NCI-H774 (cell line): ENCODE measurements at places on chromosomes 1 and 21.

DNA sequence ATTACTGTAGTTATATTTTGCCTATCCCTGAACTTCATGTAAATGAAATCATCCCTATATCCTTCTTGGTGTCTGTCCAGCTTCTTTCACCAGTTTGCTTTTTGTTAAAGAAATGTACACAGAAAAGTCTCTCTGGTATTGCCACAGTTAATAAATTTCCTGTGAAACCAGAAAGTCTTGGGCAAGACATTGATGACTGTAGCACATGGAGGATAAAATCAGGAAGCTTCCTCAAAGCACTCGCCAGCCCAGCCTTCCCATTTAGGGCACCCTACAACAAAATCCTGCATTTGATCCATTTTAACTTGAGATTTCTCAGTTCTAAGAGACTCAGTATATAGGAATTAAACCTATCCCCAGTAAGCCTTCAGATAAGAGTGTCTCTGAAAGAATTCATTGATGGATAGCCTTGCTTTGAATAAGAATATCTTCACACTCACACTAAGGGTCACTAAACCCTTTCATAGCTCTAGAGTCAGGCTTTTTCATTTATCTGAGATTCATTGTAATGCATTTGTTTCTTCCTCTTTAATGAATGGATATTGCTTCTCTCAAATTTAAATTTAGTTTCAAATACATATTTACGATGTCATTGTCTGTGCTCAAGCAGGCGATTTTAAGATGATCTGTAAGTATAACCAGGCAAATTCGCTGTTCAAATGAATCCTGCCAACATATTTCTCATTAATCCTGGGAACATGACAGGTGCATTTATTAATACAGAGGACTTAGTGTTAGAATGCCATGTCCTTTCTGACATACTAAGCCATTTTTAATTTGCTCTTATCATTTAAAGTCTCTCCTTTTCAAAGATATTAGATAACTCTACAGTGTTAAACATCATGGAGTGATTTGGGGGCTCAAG lies 153.1 kb downstream of the GRIK1 start:
- DNase-seq: no peak

DNA sequence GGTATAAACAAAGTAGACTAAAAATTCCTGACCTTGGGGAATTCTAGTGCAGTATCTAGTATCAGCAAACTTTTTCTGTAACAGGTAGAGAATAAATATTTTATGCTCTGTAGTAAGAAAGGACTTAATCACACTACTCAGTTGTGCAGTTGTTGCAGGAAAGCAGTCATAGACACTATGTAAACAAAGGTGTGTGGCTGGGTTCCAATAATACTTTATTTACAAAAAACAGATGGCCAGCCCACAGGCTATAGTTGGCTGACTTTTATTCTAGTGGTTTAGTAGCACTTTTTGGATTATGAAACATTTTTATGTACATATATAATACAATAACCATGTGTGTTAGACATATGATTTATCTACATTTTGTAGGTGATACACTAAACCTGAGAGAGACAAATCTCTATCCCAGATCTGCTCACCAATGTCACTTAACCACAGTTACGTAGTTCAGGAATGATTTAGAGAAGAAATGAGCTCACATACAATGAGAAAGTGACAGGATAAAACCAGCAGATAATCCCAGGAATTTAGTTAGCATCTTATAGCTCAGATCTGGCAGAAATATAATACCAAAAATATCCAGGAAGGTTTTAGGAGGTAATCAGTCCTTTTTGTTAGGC lies 56.1 kb downstream of the MIER1 start:
- peak; percentile 52 for DNase-seq

- DNase-seq: no peak
Observed at GRCh38 chr1:180301135-180301742, 71.2 kb downstream of the LHX4 start.

DNA sequence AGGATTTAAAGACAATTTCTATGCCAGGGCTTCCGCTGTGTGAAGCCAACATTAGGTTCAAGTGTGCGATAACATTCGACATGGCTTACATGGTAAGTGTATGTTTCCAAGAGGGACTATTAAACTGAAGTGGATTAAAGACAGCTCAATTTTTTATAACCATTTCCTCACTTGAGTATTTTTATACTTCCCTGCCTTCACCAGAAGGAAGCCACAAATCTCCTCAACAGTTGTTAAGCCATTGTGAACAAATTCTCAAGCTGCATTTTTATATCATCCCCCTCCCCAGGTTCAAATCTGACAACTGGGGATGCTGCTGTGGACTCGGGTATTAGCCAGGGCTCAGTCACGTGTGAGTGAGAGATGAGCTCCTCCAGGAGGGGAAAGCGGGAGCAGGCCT lies 116.3 kb downstream of the RHOU start:
- DNase-seq: no peak

DNA sequence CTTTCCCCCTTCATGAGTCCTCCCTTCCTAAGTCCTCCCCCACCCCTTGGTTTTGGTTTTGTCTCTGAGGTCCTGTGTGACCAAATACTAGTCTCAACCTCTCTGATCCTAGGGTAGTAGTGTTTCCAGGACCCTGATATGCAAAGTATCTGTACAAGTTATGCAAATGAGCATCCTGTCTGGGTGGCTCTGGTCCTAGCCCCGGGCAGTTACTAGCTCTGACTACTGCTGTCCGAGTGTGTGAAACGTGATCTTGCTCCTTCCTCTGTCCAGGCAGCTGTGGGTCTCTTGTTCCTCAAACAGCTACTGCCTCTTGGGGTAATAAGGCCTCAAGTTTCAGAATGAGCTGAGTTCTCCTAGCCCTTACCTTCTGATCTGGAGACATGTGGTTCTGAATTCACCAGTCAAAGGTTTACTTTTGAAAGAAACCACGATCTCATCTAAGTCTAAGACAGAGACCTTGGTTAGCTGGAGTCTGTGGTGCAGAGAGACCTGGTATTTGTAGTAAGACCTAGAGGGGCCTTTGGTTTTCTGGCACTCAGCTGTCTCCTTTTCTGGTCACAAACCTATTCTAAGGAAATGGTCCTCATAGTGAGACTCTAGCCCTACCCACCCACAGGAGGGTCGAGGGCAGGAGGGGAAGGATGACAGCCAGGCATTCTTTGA lies 31.0 kb upstream of the IL19 start:
- DNase-seq: no peak

DNA sequence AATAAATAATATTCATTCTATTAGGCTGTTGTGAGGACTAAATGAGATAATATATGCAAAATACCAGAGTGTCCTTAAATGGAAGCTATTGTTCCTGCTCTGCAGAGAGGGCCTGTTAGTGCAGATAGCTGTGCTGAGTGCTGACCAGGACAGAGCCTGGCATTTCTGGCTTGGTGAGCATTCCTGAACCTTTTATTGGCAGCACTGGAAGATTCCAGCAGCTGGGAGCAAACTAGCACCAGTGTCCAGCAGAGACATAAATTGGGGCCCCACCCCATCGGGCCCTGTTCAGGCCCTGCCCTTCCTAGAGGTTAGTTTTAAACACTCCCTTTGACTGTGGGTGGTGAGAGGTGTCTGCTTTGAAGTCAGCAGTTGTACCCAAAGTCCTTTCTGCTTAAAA lies 85.9 kb upstream of the GADD45A start:
- no peak for DNase-seq

DNA sequence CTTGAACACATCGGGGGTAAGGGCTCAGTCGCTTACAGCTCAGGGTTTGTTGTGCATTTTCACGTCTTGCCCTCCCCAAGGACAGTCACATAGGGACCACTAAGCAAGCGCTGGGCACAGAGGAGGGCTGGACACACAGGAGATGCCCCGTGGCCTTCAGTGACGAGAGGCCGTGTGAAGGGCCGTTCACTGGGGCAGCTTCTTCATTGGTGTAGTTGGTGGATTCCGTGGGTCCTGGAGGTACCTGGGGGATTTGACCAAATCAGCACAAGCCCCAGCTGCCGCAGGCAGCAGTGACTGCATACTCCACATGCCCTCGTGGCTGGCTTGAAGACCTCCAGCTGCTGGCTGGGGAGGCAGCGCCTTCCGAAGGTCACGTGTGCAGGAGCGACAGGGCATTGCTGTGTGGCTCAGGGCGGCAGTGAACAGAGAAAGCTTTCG lies 100.8 kb upstream of the C1orf174 start:
- no peak for DNase-seq

GRCh38 chr21:33854604-33855003 lies 61.0 kb downstream of the ATP5PO start:
- no peak for DNase-seq
